ENCODE measurements at places on chromosomes 4 and X.

GRCh38 chr4:6178757-6179156, 21.6 kb downstream of the JAKMIP1 start:
- DNase-seq: peak; percentile 3

DNA sequence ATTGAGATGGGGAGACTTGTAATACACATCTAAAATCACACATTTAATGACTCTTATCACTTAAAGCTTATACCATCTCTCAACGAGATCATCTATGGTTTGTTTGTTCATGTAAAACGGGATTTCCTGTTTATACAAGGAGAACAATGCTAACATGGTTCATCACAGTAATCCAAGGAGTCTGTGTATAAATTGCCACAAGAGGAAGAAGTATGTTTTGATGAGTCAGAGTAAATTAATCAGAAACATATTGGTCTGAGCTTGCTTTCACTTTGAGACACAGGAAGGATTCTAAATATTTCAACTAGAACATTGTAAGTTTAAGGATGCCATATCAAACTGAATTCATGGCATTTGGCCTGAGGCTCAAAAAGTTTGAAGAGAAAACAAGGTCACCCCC, 594.1 kb downstream of the GLUD2 start:
- DNase-seq: peak; percentile 64

DNA sequence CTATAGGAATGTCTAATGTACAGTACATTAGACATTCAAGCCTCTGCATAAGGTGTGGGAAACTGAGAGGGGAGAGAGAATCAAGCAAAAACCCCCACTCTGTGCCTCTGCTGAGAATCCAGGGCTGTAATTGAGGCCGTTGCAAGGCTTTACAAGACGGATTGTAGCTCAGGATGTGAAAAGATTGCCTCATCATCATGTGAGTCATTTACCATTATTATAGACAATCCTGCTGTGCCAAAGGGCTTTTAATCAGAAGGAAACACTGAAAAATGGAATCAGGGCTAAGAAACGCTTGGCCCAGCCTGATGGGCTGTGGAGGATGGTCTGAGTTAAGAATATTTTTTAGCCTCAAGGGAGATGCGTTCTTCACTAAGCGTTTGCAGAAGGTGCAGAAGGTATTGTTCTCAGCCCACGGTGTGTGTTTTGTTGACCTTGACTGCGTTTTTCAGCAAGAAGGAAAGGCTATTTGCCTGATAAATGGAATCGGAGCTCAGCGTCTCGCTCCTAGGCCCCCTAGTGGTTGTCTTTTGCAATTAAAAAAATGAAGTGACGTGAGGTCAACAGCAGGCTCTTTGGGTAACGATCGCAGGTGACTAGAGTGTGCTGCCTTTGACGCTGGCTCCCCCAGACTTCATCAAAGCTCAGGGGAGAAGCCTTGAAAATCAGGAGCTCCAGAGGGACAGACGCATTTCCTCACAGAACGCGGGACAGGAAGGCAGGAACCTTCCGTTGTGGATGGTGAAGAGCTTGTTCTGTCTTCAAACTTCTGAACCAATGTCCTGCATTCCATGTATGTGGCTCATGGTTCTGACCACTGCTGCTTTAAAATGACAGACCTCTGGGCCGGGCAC, 18.1 kb upstream of the CHRNA9 start:
- peak; percentile 97 for DNase-seq

DNA sequence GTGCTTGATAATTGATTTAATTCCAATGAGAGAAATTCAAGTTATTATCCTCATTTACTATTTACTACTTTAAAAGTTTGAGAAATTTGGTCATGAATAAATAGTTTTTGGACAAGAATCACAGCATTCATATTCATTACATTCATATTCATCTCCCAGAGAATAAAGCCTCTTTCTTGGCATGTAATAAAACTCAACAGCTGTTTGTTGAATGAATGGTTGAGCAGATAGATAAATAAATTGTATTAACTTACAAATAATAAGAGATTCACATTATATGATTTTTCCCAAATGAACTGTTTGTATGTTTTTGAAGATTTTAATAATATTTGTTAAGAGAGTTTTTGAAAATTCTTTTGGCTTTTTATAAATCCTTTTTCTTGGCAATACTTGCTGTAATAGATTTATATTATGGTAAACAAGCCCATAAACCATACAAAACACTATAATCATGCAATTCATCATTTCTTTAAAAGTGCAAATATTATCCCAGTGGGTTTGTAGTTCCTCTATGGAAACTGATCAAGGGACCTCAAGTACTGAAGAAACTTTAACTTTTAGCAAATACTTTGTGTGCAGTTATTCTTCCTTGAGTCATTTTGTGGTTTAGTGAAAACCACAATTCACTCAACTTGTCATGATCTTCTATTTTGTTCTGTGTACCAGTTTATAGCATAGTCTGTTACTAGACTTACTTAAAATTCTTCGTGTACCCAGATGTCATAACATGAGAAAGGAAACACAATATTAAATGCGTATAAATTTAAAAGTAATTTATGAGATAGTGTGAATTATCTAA, 371.8 kb downstream of the ADGRL3 start:
- peak; percentile 83 for DNase-seq

DNA sequence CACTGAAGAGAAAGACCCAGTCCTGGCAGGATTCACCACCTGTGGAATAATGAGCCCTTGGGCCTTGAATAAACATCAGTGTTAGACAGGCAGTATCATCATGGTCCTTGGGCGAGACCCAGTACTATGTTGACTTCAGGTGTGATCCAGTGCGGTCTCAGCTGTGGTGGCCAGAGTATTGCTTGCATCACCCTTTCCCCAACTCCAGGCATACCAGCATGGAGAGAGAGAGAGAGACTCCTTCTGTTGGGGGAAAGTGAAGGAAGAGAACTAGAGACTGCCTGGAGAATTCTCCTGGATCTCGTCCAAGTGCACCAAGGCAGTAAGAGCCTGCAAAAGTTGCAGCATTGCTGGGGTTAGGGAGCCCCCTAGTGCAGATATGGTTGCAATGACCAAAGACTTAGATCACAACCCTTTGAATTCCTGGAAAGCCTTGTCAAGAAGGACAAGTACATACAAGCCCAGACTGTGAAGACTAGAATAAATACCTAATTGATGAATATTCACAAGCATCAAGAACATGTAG, 61.1 kb upstream of the VAMP7 start:
- DNase-seq: peak; percentile 93

GRCh38 chrX:119604766-119605463, 1.3 kb downstream of the NKRF start:
- DNase-seq: peak; percentile 4

DNA sequence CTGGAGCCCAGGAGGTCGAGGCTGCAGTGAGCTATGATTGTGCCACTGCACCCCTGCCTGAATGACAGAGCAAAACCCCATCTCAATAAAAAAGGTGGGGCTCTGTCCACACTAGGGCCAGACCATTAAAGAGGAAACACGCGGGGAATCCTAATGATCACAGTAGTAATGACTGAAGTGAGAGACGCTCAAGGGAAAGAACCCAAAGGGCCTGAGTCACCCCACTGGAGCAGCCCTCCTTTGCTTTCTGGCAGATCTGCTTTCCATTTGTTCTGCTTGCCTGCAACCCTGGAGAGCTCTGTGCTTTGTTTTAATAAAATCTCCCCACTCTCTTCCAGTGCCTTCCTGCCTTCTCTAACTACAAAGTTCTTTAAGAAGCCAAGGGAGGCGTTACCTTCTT, 5.0 kb downstream of the TFDP3 start:
- peak; percentile 1 for DNase-seq

DNA sequence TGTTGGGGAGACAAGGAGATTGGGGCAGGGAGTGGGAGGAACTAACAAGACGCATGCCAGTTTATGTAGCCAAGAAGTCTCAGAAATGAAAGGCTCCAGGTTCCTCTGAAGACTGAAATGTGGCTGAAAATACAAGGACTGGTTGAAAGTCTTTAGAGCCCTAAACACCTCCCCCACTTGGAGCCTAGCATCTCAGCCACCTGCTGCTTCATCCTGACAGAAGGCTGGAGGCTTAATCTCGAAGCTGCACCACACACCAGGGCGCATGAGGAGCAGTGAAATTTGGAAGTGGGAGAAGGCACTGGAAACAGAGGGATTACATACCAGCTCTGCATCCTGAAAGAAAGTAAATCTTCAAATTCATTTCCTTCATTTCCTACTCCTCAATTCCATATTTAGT, 160.7 kb upstream of the FTHL17 start:
- DNase-seq: no peak

DNA sequence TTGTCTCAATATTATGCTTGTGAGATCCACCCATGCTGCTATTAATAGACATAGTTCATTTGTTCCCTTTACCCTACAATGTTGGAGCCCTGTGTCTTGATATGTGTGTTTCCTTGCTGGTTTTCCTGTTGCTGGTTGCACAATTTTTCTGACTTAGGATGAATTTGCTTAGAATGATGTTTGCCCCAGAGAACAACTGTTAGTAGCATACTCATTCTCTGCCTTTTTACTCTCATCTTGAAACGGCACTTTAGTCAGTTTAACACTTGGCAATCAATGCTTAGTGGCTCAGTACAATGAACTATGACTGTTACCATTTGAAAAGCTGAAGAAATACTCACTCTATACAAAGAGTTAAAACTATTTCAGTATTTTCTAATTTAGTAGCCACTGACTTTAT, 158.8 kb upstream of the NDST4 start:
- no peak for DNase-seq

DNA sequence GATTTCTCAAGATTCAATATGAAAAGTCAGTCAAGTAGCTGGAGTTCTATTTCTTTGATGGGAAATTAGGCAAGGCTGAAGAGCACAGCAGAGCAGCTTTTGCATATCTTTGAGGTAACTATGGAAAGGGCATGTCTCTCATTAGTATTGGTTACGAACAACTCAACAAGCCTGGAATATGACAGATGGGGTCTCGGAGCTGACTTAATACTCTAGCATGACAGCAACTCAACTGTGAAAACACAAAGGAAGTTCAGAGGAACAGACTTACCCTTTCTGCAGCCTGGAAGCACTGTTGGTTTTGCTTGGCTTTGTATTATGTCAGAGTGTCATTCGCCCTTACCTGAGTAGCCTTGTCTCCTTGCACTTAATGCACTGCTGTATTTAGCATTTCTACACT, 79.9 kb upstream of the AADAT start:
- no peak for DNase-seq

Data from choroid plexus epithelial cell (primary cell).